ENCODE measurements at places on chromosomes 16 and 17.

DNA sequence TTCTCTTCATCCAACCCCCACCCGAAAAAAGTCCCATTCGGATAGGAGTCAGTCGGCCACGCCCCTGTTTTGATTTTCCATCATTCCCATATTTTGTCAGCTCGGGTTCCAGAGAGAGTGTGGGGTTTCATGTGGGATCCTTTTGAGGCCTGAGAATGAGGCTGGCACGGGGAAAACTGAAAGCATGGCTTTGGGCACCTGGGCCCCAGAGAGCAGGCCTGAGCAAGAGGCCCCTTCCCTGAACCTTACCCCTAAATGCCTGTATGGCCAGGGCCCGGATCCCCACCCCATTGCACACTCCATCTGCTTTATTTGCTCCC is 4.6 kb upstream of the HOXB4 start:
- no peak for DNase-seq

GRCh38 chr16:68605746-68606145 is 39.4 kb upstream of the CDH3 start:
- DNase-seq = no peak

DNA sequence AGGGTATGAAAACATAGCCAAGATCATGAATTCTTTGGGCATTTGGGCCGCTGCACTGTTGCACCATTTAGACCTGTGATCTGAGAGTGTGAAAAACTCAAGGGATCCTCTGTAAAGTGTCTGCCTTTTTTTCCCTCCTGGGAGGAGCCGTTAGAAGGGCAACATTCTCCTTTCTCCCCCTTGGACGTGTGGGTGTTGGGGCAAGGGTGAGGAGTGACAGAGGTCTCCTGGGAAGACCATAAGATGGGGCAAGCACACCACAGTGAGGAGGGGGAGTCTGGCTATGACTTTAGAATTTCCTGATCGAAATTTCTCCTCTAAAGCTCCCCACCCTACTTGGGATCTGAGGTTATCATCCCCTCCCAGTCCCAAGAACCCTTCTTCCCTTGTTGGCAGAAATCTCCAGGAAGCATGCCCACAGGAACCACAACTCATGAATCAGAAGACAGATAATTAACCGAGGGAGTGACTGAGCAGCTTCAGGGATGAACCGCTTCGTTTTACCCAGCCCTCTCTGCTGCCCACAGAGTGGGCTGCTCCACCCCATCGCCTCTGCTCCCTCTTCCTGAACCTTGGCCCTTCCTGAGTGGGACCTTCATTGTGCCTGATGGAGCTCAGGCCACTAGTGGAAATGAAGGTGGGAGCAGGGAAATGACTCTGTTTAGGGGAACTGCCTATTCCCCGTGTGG is 4.2 kb downstream of the ITGB3 start:
- no peak for DNase-seq

- DNase-seq = no peak
These were observed 294.3 kb upstream of the TNRC6C start for GRCh38 chr17:77664097-77664729.

GRCh38 chr17:15237106-15237425 is 28.1 kb downstream of the PMP22 start:
- DNase-seq = peak; percentile 65

DNA sequence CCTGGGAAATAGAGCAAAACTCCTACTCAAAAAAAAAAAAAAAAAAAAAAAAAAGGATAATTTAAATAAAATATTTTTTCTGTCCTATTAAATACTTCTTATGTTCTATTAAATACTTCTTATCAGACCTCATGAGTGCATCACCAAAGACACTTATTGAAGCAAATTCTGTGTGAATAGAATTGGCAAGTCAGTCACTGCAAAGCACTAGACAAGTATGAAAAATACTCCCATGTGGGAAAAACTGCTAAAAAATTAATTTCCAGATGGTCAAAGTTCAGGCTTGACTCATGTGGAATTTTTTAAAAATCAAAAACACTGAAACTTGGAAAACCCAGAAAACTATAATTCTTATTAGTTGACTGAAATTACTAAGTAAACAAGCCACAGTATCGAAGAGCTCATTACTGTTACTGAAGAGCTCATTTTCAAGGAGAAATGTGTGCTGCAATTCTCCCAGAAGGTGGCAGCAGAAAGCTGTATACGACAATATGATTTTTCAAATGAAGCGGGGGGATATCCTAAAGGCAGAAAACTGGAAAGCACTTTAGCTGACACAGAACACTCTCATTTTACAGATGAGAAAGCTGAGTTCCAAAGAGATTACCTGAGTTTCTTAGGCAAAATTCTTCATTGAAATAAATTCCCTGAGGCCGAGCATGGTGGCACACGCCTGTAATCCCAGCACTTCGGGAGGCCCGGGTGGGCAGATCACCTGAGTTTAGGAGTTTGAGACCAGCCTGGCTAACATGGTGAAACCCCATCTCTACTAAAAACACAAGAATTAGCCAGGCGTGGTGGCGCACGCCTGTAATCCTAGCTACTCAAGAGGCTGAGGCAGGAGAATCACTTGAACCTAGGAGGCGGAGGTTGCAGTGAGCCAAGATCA is 15.9 kb upstream of the FBXO47 start:
- peak; percentile 59 for DNase-seq

- no peak for DNase-seq
These were observed 2.7 kb upstream of the WFDC1 start for GRCh38 chr16:84292011-84292410.

- DNase-seq = no peak
These were observed 940.4 kb downstream of the KCNJ2 start for GRCh38 chr17:71109697-71110096.

GRCh38 chr17:75135946-75136345 is 4.4 kb upstream of the NT5C start:
- no peak for DNase-seq

GRCh38 chr16:86994651-86995171 is 322.5 kb downstream of the C16orf95 start:
- no peak for DNase-seq

- DNase-seq = no peak
These were observed 25.6 kb upstream of the TAC4 start for GRCh38 chr17:49873466-49873865.

GRCh38 chr16:71629278-71630016 is 3.5 kb downstream of the MARVELD3 start:
- peak; percentile 24 for DNase-seq

GRCh38 chr17:8430966-8431365 is 4.7 kb upstream of the NDEL1 start:
- no peak for DNase-seq

DNA sequence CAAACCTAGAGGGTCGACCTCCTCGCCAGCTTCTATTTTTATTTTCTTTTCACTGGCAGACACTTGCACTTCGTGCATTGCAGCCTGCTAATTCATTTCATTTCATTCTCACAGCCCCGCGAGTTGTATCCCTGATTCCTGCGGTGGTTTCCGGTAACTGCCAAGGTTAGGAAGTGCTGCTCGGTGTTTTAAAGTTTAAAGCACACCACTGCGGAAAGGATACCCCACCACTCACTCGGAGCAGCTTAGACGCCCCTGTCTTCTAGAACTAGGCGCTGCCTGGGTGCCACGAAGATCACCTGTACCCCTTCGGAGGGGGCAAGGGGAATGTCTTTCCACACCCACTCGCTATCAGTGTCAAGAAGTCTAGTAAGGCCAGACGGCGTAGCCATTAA is 509 bp downstream of the CNEP1R1 start:
- peak; percentile 48 for DNase-seq

GRCh38 chr16:85729452-85730185 is 21.3 kb downstream of the C16orf74 start:
- DNase-seq = no peak

DNA sequence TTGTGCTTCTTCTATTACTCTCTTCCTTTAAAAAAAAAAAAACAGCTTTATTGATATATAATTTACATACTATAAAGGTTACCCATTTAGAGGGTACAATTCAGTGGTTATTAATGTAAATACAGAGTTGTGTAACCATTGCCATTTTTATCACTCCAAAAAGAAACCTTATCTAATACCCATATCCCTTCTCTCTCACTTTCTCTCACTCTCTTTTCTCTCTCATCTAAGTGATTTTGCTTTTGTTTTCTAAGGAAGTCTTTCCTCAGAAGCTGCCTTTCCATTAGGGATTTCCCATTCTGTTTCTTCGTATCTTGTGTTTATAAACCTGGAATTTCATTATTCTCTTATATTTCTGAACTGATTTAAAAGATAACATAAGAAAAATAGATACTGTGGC is 55.5 kb downstream of the NFAT5 start:
- no peak for DNase-seq

DNA sequence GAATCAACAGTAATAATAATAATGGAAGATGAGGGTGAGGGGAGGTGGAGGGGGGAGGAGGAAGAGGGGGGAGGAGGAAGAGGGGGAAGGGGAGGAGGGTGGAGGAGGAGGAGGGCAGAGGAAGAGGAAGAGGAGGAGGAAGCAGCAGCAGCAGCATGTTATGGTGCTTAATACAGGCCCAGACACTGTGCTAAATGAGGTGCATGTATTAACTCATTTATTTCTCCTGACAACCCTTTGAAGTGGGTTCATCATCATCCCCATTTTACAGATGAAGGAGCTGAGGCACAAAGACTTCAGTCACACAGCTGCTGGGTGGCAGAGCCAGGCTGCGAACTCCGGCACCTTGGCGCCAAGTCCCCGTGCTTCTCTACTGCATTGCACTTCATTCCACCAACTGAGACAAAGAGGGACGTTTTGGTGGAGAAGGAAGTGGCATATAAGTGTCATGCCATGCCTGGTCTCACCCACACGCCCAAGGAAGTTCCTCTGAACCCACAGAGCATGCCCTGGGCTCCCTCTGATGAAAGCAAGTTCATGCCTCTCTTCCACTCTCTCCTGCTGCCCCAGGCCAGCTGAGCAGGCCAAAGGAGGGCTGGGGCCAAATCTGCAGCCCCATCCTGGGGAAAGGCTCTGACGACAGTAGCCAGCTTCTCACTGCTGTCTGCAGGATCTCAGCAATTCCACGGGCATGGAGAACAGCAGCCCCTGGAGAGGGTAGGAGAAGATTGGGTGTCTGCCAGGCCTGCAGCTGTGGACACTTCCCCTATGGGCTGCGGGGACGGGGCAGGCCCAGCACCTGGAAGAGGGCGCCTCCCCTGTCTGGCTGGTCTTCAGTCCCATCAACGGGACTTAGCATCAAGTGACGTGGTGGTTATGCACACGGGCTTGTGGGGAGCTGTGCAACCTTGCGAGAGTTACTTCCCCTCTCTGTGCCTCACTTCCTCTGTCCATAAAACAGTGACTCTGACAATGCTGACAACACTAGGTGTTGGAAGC is 21.8 kb downstream of the XYLT1 start:
- no peak for DNase-seq

GRCh38 chr16:30894540-30895368 is 877 bp upstream of the BCL7C start:
- no peak for DNase-seq

DNA sequence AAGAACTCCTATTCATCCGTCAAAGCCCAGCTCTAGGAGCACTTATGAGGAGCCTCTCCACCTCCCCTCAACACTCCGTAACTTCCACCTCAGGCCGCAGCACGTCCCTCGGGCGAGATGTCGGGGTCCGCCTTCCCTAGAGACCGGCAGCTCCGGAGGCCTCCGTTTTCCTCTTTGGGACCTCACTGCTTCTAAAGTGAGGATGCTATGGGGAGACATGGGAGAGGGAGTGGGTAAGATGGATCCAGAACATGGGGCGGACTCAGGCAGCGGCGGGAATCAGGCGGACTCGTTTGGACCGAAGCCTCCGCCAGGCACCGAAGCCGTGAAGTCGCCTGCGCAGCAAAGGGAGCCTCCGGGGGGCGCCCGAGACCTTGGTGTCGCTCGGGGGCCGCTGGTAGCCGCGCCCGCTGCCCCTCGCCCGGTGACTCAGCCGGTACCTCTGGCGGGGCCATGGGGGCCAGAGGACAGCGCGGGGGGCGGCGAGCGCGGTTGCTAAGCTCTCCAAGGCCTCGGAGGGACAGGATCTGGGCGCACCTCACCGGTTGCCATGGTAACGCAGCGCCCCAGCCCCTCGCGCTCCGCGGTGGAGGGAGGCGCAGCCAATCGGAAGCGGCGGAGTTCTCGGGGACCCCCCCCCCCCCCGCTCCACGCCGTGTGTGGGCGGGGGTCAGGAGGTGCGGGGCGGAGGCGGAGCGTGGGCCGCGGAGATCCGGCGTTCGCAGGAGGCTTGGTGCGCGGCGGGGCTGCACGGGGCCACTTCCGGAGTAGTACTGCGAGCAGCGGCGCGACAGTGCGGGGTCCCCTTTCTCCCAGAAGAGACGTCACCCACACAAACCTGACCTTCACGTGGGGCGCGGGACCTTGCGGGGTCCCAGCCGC is 1.3 kb upstream of the HIC1 start:
- DNase-seq = peak; percentile 81

- no peak for DNase-seq
These were observed 80.0 kb downstream of the ANKRD11 start for GRCh38 chr16:89410322-89410721.

DNA sequence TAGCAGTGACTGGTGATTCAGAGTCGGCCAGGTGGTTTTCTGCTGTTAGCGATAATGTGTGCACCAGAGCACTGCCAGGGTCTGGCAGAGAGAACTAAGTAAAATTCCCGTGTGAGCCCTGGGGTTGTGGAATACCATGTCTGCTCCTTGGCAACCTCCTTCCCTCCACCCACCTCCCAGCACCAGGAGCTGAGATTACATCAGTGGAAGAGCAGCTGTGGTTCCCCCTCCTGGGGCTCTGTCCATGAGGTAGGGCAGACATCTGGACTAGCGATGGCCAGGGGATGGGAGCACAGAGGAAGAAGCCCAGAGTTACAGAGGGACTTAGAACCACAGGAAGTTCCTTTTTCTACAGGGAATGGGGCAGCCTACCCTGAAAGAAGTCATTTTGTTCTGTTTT is 15.8 kb downstream of the CLEC10A start:
- no peak for DNase-seq

DNA sequence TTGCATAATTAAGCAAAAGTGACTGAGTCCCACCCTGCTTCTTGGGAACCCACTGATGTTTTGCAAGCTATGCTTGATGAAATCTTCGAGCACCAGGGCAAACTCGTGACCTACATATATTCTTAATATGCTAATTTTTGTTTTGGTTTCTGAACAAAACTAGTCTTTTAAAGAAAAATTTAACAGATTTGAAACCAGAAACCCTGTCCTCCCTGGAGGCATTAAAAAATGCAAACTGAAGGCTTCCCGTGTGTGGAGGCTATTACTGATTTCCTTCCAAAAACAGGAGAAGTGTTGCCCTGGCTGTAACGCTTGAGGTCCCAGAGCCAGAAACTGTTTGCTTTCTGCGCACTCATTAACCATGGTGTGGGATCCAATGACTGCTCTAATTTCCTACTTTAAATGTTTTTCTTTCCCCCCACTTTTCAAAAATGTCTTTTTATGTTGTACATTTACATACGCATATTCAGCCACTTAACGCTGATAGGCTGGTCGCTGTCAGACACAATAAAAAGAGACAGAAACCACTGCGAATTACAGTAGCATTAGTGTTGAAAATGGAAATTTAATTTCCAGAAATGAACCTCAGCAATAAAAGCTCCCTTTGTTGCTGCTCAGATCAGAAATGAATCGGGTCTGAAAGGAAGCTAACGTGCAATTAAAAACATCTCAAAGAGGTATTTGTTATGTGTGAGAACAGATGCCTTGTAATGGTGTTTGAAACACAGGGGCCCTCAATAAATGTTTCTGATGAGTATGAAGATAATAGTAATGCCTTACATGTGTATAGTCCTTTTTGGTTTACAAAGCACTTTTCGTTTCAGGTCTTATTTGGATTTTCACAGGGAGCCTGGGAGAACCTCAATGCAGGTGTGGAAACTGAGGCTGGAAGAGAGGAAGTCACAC is 39.9 kb upstream of the IRX6 start:
- no peak for DNase-seq

- DNase-seq = no peak
These were observed 52.7 kb downstream of the ZNF18 start for GRCh38 chr17:11944587-11944986.
